Ovary (tissue), 10 donors: ENCODE measurements at places on chromosomes 7 and 10. TPM values are rescaled to one million over a fixed set of nuclear protein-coding genes. Genes with fewer than 3 reads are reported as not detected.

GRCh38 chr7:7228472-7228871, 46.1 kb downstream of the C1GALT1 start:
- DNase-seq = no peak
- H3K27ac ChIP-seq = no peak overlapping the region
- no peaks in the 10 kb centered on the region for H3K4me1 ChIP-seq

- H3K4me3 ChIP-seq = no peak overlapping the region
- no peak overlapping the region for H3K27ac ChIP-seq
- H3K27me3 ChIP-seq = no peaks in the 10 kb centered on the region
- no peak for DNase-seq
- H3K4me1 ChIP-seq = peaks cover 3% of the 10 kb centered on the region
- no peaks in the 10 kb centered on the region for H3K36me3 ChIP-seq
Observed at GRCh38 chr7:149850007-149850594, 11.9 kb downstream of the ZNF862 start.

MACC1 gene
- 3.5 TPM for total RNA-seq

DNA sequence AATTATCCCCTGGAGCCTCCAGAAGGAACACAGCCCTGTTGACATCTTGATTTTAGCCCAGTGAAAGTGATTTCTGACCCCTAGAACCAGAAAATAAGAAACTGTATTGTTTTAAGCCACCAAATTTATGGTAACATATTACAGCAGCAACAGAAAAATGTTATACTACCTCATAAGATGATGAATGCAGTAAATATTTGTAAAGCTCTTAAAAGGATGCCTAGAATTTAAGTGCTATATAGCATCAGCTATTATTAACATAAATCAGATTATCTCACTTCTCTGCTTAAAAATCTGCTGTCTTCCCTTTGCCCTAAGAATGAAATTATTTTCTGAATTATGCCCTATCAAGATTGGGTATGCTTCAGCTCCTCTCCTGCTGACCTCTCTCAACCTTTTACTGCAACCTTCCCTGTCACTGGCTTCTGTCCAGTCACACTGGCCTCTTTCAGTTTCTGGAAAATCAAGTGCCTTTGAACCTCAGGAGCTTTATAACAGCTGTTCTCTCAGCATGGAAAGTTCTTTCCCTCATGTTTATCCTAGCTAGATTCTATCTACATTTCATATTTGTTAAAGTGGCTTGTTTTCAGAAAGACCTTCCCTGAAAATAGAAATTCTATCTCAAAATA, 78.9 kb downstream of the GPR37 start:
- no peaks in the 10 kb centered on the region for H3K36me3 ChIP-seq
- no peak overlapping the region for H3K4me3 ChIP-seq
- no peak overlapping the region for H3K27ac ChIP-seq
- no peaks in the 10 kb centered on the region for H3K27me3 ChIP-seq
- DNase-seq = no peak
- H3K4me1 ChIP-seq = no peaks in the 10 kb centered on the region

GRCh38 chr10:13773043-13773442, 186.3 kb downstream of the PRPF18 start:
- no peaks in the 10 kb centered on the region for H3K36me3 ChIP-seq
- no peaks in the 10 kb centered on the region for H3K27me3 ChIP-seq
- H3K4me1 ChIP-seq = no peaks in the 10 kb centered on the region
- DNase-seq = no peak
- H3K4me3 ChIP-seq = no peak overlapping the region

CTBP2 gene
- total RNA-seq = 55.0 TPM

DNA sequence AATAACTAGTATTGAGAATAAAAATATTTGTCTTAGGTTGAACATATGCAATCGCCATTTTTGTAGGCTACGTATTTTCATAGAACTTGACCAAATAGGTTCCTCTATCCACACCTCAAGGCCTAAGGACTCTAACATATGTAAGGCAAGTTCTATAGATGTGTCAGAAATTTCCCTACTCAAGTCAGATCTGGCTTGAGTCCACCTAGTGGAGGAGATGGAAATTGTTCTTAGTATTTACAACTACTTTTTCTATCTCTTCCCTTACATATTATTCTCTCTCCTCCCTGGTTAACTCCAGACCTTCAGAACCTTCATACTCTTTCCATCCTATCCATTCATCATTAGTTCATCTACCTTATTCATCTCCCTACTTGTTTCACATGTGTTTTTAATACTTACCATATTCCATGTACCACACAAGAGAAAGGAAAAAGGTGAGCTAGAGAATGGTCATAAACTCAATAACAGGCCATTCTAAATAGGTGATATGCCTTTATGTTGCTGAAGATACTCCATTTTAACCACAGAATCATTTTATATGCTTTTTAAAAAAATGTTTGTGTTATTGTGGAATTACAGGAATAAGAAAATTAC, 174.5 kb upstream of the HDAC9 start:
- H3K4me3 ChIP-seq = no peak overlapping the region
- no peak overlapping the region for H3K27ac ChIP-seq
- H3K36me3 ChIP-seq = no peaks in the 10 kb centered on the region
- H3K27me3 ChIP-seq = no peaks in the 10 kb centered on the region
- DNase-seq = no peak

- H3K27ac ChIP-seq = peak overlapping the region; percentile 42
- DNase-seq = no peak
- no peak overlapping the region for H3K4me3 ChIP-seq
- peaks cover 8% of the 10 kb centered on the region for H3K4me1 ChIP-seq
- no peaks in the 10 kb centered on the region for H3K36me3 ChIP-seq
Observed at GRCh38 chr10:11345224-11346054, 266.0 kb downstream of the USP6NL start.

DNA sequence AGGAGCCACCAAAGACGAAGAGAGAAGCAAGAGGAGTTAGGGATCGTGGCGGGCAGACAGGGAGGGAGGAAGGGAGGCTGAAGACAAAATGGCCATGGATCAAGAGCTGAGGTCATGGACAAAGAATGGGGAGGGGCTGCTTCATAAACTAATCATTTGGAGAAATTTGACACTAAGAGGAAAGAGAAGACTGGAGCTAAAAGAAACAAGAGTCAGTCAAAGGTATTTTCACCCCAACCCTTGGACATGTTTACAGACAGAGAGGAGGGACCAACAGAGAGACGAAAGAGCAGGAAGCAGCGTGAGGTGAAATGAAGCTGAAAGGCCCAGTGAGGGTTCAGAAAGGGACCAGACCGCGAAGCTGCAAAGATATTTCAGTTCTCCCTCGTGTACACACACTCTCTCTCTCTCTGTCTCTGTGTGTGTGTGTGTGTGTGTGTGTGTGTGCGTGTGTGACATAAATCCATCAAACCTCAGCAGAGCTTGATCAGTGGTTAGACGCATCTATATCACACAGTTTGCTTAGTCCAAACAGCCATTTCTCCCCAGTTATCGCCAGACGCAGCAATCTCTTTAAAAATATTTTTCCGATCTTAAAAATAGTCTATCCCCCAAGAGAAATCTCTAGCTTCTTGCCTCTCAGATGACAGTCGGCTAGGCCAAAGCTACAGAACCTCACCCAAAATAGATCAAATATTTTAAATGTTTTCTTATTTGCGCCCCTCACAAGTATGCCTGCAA, 12.5 kb upstream of the CALD1 start:
- peak; percentile 45 for DNase-seq
- H3K4me1 ChIP-seq = peaks cover 14% of the 10 kb centered on the region

DNA sequence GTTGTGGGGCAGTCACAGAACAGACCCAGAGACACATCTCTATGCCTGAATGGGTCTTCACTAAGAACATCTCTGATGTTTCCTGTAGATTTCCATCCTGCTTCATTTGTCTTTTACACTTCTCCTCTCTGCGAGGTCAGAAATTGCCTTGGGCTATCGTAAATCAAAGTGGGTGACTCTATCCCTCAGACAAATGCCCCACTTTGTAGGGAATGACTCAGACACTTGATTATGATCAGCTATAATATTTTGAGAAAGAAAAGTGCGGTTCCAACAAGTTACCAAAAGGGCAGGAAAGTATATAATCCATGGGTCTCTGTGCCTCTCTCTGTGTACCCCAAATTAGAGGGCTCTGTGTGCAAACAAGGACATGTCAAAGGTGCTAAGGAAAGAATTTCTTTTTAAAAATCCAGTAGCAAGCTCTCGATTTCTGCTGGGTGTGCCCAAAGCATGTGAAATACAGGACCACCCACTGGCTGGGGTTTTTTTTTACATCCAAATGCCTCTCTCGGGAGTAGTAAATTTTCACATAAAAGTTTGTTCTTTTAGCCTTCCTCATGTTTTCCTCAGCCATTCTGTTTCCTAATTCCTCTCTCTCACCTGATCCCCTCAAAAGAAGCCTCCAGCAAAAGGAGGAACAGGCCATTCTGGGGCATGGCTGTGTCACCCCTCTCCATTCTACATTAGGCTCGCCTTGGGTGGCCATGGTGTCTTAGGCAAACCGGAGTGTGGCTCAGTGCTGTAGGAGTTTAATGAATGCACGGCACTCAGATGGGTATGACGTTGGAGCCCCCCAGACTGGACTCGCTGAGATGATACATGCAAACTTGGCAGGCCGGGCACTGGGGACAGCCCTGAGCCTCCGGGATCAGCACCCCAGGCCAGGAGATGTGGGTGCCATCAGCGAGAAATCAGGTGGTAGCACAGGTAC, 6.3 kb upstream of the OPN4 start:
- H3K27me3 ChIP-seq = no peaks in the 10 kb centered on the region
- no peak overlapping the region for H3K4me3 ChIP-seq
- H3K27ac ChIP-seq = no peak overlapping the region
- no peak for DNase-seq

FAM180A gene
- total RNA-seq = 1.1 TPM

DNA sequence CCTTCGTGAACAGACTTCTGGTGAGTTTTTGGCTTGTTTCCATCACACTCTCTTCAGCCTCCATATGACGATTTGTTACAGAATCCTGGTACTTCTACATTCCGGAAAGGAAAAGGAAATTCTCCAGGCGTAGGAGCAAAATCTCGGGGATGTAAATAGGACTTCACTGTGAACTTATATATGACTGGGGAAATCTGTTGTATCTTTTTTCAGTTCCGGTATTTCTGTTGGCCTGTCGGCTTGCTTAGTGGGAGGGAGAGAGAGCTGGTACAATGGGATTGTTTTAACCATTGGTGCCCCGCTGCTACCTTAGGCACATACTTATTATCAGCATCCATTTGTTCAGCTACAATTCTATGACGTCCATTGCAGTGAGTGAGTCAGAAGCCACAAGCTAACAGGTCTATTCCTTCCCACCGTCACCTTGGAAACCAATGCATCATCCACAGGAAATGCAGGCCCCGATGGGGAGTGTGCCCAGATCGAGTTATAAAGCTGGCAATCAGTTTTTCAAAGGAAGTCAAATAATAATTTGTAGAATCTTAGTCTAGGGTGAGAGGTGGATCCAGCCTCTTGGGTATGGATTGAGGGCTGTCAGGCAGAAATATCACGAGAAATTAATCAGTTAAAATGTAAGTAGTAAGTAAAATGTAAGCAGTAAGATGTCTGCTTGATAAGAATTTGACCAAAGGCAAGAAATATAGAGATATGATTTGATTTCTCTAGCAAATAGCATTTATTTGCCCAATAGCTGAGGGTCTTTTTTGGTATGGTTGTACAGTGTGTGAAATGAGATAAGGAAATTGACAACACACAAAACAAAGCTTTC, 92.0 kb upstream of the MKLN1 start:
- peaks cover 2% of the 10 kb centered on the region for H3K4me1 ChIP-seq
- H3K27ac ChIP-seq = no peak overlapping the region
- DNase-seq = no peak
- no peak overlapping the region for H3K4me3 ChIP-seq

GRCh38 chr10:99506416-99506815, 26.3 kb upstream of the NKX2-3 start:
- H3K36me3 ChIP-seq = no peaks in the 10 kb centered on the region
- H3K27me3 ChIP-seq = no peaks in the 10 kb centered on the region
- no peak for DNase-seq
- H3K27ac ChIP-seq = no peak overlapping the region

GRCh38 chr10:77392236-77392721, 245.3 kb downstream of the KCNMA1 start:
- H3K36me3 ChIP-seq = no peaks in the 10 kb centered on the region
- DNase-seq = no peak
- peaks cover 15% of the 10 kb centered on the region for H3K4me1 ChIP-seq

DNA sequence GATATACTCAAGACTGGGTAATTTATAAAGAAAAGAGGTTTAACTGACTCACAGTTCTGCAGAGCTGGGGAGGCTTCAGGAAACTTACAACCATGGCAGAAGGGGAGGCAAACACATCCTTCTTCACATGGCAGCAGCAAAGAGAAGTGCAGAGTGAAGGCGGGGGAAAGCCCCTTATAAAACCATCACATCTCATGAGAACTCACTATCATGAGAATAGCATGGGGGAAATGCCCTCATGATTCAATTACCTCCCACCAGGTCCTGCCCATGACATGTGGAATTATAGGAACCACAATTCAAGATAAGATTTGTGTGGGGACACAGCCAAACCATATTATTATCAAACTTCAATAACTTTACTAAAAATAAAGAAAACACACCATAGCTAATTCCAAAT, 30.4 kb upstream of the JAZF1 start:
- DNase-seq = no peak
- no peaks in the 10 kb centered on the region for H3K4me1 ChIP-seq
- no peak overlapping the region for H3K4me3 ChIP-seq
- no peaks in the 10 kb centered on the region for H3K27me3 ChIP-seq
- no peaks in the 10 kb centered on the region for H3K36me3 ChIP-seq
- no peak overlapping the region for H3K27ac ChIP-seq

GRCh38 chr7:135840591-135840990, 92.0 kb upstream of the FAM180A start:
- no peak overlapping the region for H3K4me3 ChIP-seq
- no peak for DNase-seq
- H3K4me1 ChIP-seq = no peaks in the 10 kb centered on the region
- H3K27me3 ChIP-seq = no peaks in the 10 kb centered on the region

- DNase-seq = no peak
- H3K4me3 ChIP-seq = peak overlapping the region; percentile 71
- no peaks in the 10 kb centered on the region for H3K27me3 ChIP-seq
- H3K36me3 ChIP-seq = no peaks in the 10 kb centered on the region
Observed at GRCh38 chr7:106111655-106112117, 426 bp downstream of the SYPL1 start.

- no peak overlapping the region for H3K27ac ChIP-seq
- H3K4me3 ChIP-seq = no peak overlapping the region
- H3K4me1 ChIP-seq = no peaks in the 10 kb centered on the region
- DNase-seq = no peak
- no peaks in the 10 kb centered on the region for H3K36me3 ChIP-seq
- no peaks in the 10 kb centered on the region for H3K27me3 ChIP-seq
Observed at GRCh38 chr10:132508581-132509443, 28.8 kb upstream of the INPP5A start.

DNA sequence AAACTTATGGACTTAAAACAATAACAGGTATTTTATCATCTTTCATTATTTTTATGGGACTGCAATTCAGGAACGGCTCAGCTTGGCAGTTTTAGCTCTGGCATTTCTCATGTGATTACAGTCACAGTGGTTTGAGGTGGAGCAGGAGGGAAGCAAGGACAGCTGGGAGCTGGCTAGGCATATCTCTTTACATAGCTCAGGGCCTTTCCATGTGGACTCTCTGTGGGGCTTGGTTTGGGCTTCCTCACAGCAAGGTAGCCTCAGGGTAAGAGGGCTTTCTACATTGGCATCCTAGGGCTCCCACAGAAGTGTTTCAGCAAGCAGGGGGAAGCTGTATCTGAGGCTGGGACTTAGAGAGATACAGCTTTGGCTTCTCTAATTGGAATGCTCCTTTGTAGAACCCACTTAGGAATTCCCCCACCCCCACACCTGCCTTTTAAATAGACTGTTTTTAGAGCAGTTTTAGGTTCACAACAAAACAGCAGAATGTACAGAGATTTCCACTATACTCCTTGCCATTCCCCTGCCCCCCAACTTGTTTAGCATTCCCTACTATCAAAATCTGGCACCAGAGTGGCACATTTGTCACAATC, 26.6 kb upstream of the SDHAF3 start:
- no peak overlapping the region for H3K4me3 ChIP-seq
- no peaks in the 10 kb centered on the region for H3K36me3 ChIP-seq
- H3K4me1 ChIP-seq = no peaks in the 10 kb centered on the region
- H3K27ac ChIP-seq = no peak overlapping the region
- no peaks in the 10 kb centered on the region for H3K27me3 ChIP-seq

FAM25A gene
- total RNA-seq = not detected
